ENCODE measurements at places on chromosomes 6 and 20.

DNA sequence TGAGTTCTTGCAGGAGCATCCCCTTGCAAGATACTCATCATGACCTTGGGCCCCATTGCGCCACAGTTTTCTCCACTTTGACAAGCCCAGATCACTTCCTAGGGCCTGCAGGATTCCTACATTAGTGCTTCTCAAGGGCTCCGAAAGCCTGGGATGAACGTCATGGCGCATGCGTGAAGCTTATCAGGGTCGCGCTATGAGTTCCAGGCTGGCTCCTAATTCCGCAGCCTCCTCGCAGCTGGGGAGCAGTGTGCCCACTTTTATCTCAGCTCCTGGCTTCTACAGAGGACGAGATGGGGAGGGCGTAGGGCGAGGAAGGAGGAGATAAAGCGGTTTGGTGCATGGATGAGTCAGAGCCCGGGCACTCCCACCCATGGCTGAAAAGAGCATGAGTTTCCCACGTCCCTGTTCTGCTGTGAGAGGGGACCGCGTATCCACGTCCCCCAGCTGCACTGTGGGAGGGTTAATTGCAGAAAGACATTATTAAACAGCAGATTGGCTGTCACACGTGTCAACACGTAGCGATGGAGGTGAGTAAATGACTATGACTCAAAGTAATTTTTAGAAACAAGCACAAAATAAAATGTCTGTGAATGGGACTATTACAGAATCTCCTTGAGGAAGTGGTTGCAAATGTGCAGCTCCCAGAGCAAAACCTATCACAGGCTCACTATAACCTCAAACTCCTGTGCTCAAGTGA is 72.9 kb upstream of the DSP start:
- no peak for DNase-seq

DNA sequence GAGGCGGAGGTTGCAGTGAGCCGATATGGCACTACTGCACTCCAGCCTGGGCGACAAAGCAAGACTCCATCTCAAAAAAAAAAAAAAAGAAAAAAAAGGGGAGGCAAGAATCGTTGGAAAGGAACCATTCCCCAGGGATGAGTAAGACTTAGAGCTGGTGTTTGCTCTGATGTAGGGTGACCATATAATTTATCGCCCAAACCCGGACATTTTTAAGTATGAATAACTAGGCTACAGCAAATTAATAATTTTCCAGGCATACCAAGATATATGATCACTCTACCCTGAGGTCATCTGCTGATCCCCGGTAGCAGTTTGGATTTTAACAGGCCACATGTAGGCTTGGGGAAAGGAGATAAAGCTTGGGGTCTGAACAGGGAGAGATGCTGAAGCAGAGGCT is 260.9 kb downstream of the BTBD9 start:
- no peak for DNase-seq

DNA sequence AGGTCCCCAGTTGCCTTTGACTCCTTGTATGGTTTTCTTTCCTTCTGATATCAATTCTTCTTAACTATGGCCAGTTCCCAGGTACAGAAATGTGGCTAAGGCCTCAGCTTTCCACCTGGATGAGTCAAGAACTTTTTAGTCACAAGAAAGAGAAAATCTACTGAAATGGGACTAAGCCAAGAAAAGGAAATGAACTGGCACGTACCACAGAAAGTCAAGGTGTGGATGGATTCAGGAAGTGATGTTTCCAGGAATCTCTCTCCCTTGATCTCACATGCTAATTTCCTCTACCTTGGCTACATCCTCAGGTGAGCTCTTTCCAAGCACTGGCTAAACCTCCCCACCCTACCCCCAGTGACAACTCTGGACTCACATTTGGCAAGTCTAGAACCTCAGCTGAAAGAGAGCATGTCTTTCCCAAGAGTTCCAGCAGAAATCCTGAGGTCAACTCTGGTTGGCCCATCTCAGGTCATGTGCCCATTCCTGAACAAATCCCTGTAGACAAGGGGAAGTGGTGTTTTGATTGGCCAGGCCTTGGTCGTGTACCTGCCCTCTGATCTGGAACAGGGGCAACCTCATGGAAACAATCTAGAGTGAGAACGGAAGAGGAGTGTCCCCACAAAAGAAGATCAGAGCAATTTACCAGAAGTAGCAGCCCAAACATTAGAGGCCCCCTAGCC is 205.3 kb downstream of the NFATC2 start:
- DNase-seq = no peak

DNA sequence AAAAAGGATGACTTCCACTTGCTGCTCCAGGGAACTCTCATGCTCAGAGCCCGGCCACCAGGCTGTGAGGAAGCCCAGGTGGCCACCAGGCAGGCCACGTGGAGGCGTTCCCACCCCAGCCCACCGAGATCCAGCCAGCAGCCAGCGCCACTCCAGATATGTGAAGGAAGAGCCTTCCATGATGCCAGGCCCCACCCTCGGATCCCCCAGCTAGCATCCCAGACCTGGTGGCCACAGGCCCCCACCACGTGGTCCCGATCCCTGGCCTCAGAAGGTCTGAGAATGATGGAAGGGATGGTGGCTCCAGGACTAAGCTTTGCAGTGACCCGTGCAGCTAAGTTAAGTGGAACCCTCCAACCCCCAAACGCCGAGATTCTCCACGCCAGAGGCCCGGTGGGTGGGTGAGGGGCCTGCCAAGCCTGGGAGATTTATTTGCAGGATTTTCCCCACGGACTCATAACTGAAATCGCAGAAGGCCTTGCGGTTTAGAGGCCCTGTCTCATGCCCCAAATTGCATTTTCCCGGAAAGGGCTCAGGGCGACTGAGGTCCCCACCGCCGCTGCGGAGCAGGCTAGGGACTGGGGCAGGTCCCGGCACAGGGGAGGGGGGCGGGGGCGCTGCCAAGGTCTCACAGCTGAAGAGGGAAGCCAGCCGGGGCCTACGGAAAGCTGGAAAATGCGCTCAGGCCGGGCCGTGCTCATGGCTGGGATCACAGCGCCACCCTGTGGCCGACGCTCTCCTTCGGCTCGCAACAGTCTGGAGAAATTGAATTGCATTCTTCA is 31.1 kb upstream of the CST7 start:
- DNase-seq = peak; percentile 15

GRCh38 chr6:33324125-33324524 is 6.6 kb upstream of the ZBTB22 start:
- no peak for DNase-seq

DNA sequence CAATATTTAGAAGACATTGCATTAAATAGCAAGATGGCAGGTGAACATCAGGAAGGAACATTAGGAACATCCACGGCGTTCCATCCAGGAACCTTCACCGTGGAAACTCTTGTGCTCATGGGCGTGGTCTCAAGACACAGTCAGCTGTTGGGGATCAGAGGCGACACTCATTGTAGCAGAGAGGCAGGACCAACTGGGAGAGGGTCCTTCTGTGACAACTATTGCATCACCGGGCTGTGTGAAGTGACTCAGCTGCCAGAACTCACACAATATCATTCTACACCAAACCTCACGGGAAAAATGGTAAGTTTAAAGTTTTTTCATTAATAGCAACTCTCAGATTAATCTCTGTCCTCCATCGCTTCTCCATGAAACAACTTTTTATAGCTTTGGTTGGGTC is 334.8 kb upstream of the SULF2 start:
- no peak for DNase-seq

DNA sequence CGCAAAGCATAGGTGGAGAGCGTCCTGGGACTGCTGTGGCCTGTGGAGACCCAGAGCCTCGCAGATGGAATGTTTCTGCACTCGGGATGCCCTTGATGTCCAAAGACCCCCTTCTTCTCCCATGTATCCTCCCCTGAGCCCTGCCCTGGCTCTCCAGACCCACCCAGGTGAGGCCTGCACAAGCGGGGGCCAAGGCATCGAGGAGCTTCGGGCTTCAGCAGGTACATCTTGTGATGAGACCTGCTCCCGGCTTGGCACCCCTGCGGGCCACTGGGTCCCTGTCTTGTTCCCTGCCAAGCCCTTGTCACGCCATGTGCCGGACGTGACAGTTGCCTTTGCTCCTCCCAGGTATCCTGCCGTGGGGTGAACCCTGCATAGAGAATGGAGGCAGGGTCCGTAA is 85.2 kb downstream of the RAMACL start:
- DNase-seq = no peak

DNA sequence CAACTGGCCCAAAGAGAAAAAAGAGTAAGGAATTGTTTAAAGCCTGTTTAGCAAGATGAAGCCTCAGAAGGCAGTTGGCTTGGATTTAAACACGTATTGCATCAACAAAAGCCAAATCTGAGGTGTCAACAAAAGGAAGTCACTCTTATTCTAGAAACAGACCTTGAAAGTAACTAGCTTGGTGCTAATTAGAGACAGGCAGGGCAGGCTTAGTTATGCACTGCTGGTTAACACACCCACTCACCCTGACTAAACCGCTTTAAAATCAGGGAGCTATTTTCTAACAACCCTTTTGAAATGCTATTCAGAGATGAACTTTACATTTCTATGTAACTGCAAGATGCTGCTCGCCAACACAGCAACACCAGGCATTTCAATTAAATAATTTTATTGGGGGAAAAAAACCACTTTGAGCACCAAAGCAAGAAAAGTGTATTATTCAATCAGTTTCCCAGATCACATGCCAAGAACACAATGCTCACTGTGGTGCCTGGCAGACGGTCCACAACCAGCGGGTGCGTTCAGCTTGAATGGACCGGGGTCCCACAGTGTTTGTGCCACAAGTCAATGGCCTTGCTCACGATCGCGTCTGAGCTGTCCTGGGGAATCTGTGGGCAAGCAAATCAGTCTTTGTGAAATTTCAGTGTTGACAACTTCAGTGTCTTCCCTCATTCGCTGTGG is 23.6 kb downstream of the TBC1D7 start:
- DNase-seq = no peak

GRCh38 chr6:157328108-157328692 is 4.9 kb upstream of the TMEM242 start:
- no peak for DNase-seq

DNA sequence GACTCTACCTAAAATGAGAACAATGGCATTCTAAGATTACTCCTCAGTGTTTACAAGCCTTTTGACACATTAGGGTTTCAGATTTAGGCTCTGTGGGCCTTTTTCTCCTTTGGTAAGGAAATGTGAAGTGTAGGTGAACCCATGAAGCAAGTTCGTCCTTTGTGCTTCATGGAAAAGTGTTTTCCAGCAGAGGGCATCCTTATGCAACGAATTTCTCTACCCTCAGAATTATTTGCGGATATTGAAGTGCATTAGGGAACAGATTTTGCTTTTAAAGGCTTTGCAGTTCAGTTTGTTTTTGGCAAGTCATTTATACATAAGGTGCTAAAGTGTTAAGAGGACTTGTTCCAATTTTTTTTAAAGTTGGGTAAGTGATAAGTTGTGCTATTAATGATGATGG is 55.7 kb upstream of the FERMT1 start:
- no peak for DNase-seq

- DNase-seq = no peak
These were observed 12.9 kb downstream of the PHACTR3 start for GRCh38 chr20:59617221-59617620.

DNA sequence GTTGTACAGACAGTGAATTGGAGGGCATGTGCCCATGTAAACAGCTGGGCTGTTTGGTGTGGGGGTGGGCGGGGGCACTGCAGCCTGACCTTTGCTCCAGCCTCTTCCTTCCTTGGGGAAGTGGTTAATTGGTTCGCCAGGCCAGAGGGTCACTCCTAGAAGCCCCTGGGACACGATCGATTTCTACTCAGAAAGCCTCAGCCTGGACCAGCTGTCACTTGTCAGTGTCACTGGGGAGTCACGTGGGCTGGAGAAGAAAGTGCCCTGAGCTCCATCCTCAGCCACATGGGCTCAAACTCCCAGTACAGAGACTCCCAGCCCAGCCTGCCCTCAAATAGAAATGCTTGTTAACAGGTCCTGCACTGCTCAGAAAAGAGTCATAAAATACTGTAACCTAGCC is 423.8 kb upstream of the SULF2 start:
- no peak for DNase-seq

- DNase-seq = no peak
These were observed 8.9 kb downstream of the VSTM2L start for GRCh38 chr20:37911838-37912281.

GRCh38 chr6:53627391-53628218 is 38.0 kb downstream of the KLHL31 start:
- no peak for DNase-seq

- DNase-seq = peak; percentile 60
These were observed 43.1 kb upstream of the TNFAIP3 start for GRCh38 chr6:137823826-137824555.

DNA sequence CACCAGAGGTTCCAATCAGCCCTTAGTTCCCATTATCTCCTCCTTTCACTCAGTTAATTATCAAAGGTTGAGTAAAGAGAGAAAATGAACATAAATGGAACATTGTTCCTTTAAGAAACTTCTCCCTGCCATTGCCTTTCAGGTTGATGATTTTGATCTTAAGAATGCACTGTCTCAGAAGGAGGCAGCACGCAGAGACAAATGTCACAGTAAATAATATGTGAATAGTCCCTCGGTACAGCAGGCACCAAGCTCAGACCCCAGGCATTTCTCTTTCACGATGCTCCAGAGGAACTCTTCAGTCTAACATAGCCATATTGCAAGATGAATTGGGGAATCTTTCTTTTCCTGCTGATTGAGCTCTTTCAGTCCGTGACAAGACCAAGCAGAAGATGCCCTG is 435.3 kb upstream of the SPTLC3 start:
- no peak for DNase-seq

DNA sequence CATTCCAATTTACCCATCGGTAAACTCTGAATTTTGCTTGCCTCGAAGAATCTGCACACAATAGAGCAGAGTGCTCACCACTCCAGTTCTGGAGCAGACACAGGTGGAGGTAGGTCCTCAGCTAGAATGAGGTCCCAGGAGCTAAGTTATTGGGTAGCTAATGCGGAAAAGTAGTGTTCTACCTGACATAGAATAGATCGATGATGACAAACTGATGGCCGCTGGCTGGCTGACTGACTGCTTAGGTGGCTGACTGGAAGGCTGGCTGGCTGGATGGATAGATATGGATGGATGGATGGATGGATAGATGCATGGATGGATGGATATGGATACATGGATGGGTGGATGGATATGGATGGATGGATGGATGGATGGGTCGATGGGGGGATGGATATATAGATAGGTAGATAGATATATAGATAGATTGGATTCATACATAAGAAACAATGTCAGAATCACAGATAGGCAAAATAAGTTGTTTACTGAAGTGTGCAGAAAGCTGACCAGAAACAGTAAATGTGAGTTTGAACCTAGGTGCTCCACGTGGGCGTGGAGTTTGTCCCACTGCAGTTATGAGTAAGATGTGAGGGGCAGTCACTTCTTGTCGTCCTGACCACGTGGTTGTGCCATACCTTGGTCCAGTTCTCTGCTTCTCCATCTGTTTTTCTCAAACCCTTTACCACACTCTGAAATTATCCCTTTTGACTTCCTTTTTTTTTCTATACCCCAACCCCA is 62.1 kb downstream of the TBXT start:
- no peak for DNase-seq

GRCh38 chr20:50587291-50587961 is 77.2 kb downstream of the PTPN1 start:
- DNase-seq = no peak

Data from activated T-helper 1 cell treated with Interleukin-2 at 50 U/mL for 16 hours (primary cell).